ENCODE measurements at places on chromosomes 1 and 21.

GRCh38 chr1:22048351-22049192 is 3.9 kb upstream of the CDC42 start:
- no peak for DNase-seq

DNA sequence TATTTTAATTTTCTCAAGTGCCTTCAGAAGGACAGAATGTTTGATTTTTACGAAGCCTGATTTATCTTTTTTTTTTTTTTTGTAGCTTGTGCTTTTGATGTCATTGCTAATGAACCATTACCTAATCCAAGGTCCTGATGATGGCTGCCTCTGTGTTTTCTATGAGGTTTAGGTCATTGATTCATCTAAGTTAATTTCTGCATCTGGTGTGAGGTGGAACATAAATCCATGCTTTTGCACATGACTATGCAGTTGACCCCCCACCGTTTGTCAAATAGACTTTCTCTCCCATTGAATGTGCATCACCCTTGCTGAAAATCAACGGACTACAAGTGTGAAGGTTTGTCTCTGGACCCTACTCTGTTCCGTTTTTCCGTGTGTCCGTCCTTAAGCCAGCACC is 50.5 kb downstream of the COL6A1 start:
- DNase-seq: no peak

DNA sequence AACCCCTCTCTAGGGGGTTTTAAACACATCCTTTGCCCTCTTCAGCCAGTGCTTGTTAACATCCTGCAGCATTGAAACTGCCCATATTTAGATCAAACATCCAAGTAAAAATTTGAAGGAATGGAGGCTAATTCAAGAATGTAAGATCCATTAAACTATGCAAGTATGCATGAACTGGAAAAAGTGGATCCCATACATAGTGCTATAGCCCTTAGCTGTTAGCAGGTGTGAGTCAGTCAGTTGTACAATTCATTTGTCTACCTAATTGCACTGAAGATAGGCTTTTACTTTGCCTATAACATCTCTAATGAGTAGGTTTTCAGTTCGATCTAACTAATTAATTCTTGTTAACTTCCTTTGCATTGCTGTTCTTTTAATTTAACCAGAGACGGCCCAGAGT is 270.9 kb downstream of the LMO4 start:
- DNase-seq: no peak

- DNase-seq: no peak
Observed at GRCh38 chr1:109938556-109938955, 27.9 kb downstream of the CSF1 start.

DNA sequence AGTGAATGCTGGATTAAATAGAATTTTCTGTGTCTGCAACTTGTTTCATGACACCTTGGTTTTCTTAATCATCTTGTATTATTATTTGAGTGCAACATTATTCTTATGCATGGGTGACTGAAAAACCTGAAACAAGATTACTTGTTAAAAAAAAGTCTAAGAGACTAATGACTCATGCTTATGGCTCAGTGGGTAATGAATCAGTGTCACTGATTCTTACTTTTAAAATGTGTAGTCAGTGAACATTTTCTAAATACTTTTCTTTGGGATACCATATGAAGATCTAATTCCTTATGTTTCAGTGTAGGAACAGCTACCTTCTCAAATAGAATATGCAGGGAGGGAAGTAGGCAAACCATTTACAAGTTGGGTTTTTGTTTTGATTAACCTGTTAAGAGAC is 65.5 kb downstream of the PRKAA2 start:
- DNase-seq: no peak

DNA sequence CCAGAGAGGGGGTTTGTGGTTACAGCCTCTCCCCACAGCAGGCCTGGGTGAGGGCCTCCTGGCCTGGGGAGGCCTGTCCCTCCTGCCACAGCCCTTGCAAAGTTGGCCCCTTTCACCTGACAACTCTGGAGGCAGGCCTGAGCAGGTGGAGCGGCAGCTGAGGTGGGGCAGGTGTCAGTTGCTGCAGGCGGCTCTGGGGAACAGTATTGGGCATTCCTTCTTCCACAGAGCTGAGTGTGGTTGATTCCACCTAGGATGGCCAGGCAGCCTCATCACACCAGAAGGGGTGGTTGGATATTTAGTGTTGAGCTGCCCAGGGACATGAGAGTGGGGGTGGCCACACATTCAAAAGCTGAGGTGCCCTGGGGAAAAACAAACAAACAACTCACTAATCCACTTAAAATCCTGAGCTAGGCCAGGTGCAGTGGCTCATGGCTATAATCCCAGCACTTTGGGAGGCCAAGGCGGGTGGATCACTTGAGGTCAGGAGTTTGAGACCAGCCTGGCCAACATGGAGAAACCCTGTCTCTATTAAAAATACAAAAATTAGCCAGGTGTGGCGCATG is 31.1 kb downstream of the PIGP start:
- DNase-seq: no peak

DNA sequence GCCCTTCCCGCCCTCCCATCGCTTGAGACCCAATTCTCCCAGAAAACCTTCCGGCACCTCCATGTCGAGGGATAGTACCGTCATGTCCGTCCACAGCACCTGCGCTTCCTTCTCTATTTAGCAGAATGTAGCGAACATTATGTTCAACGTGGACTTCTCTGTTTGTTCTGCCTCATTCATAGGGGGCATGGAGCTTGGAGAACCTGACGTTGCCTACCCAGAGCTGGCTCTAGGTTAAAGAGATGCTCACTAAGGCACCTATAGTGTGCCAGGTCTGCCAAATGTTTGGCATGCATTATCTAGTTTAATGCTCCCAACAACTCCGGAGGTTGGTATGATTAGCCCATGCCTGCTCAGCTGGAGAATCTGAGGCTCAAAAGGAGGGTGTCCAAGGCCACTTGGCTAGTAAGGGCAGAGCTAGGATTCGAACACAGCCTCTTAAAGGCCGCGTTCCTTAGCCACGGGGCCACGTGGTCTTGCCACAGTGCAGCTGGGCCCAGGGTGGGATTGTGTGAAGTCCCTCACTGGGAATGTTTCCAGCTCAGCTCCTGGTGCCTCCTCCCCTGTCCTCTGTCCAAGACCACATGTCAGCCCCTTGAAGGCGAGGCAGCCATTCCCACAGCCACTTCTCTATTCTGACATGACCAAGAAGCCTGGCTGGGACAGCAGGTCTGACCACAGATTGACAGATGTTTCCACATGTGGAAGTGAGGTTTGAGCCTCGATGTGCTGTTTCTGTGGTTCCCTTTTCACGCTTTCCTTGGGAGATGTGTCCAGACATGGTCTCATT is 57.8 kb downstream of the RUNX3 start:
- DNase-seq: no peak

GRCh38 chr1:158999316-159000069 is 10.2 kb upstream of the IFI16 start:
- DNase-seq: no peak
